ENCODE measurements at places on chromosomes 5 and 9.

- DNase-seq, result no peak
Measured at GRCh38 chr9:134662143-134662876, 20.7 kb downstream of the COL5A1 start.

DNA sequence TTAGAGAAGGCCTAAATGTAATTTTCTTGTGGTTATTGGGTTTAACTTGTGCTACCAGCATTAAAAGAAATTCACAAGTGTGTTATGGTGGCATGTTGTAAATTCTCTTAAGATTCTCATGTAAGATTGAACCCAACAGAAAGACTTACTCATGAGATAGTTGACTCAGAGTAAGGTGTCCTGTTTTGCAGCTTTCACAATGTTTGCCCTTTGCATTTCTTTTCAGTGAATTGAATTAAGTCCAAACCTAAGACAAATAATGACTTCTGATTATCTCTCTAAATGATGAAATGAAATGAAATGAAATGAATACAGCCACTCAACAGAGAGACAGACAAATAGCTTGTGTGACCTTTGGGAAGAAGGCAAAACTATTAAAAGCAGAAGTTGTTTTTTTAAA, 1696.9 kb upstream of the WWC1 start:
- no peak for DNase-seq

DNA sequence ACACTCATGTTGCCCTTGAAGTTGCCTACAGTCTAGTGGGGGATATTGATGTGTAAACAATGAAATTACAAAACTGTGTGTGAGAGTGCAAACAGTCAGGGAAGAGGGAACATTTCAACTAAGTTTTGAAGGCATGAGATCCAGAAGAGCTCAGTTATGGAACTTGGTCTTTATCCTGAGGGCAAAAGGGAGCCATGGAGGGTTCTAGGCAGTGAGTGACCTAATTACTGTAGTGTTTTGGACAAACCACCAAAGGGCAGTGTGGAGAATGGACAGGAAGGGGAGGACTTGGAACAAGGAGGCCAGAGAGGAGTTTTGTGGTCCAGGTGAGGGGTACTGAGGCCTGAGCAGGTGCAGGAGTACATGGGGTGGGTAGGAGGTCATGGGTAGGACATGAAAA, 143.7 kb upstream of the SMIM23 start:
- DNase-seq, result no peak

DNA sequence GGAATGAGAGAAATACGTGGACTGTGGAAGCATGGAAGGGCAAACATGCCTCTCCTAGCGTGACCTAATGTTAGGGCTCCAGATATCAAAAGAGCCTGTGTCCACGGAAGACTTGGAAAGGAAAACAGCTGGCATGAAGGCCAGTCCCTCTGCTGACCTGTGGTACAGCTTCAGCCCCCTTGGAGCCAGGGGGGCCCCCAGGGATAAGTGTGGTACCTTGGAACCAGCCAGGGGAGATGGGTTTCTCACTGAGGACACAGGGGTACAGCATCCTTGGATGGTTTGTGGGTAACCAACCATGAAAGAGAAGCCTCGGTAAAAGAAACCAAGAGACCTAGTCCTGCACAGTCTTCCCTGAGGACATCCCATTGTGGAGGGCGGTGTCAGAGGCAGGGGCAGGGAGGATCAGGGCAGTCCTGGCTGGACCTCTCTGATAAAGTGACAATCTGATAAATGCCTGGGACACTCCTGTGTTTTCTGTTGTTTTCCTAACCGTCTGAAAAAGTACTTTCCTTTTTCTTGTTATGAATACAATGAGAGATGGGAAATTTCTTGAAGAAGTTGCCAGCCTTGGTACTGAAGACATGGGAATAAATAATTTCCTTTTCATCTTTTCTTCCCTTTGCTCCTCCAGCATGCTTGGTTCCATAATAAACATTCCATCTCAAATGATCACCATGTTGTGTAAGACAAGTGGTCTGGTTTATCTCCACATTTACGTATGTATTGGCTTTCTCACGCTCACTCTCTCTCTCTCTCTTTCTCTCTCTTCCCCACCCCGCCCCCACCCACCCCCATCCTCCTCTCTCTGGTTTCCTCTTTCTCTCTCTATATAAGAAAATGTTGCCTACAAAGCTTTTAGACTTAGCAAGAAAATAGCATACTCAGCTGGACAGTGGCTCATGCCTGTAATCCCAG, 102.1 kb downstream of the SUSD1 start:
- DNase-seq, result no peak

- no peak for DNase-seq
Measured at GRCh38 chr5:87278590-87279100, 11.0 kb downstream of the RASA1 start.

DNA sequence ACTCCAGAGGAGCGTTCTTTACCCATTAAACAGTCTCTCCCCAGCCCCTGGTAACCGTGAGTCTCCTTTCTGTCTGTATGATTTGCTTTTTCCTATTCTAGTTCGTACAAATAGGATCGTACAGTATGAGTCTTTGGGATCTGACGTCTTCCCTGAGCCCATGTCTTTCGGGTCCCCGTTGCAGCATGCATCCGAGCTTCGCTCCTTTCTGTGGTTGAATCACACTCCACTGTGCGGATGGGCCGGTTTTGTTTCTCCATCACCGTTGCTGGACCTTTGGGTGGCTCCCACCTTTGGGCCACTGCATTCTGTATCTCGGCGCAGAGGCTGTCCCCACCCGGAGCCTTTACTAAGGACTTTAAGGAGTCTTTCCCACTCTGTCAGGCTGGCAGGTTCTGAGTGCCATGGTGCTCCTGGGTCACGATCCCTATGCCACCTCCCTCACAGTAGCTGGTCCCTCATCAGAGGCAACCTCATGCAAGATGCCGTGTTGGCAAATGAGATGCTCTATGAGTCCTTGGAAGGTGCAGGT, 145.7 kb upstream of the COL5A1 start:
- DNase-seq, result no peak

GRCh38 chr5:139524940-139525585, 36.1 kb upstream of the UBE2D2 start:
- DNase-seq, result no peak

GRCh38 chr5:133456933-133457402, 155.4 kb downstream of the FSTL4 start:
- DNase-seq, result no peak

DNA sequence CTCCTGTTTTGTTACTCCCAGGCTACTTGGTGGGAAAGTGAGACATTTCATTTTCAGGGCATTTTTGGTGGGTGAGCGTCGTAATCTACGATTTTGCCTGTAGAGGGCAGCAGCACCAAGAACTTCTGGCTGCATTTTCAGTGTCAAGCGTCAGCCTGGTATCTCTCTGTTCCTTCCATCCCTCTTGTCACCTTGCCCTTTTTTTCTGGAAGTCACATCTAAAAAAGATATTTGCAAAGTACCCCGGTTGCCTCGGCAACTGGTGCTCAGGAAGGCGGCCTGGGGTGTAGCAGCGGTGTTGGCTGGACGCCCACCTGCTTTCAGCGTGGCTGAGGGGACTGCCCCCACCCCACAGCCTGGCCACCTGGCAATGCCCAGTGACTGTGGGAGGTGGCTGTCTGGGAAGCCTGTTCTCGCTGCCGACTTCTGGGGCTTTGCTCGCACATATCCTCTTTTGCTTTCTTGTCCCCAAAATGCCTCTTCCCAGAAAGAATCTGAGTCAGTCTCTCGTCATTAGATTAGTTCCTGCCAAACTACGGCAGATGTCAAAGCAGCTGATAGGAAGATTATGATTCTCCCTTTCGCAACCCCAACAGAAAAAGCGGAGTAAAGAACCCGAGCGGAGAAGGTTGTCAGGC, 84.5 kb downstream of the ACER2 start:
- no peak for DNase-seq

DNA sequence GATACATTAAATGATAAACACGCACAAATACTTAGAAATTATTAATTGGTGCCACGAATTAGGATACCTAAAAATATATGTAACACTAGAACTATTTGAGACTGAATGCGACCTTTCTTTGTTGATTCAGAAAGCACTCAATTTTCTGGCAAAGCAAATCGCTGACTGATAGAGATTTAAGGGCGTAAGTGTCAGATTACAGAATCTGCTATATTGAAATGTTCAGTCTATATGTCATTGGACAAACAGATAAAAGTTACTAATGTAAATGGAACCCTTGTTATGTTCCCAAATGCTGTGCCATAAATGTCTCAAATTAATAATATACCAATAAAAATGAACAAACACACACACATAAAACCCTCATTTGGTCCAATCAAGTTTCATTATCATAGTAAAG, 137.9 kb downstream of the MPDZ start:
- no peak for DNase-seq

DNA sequence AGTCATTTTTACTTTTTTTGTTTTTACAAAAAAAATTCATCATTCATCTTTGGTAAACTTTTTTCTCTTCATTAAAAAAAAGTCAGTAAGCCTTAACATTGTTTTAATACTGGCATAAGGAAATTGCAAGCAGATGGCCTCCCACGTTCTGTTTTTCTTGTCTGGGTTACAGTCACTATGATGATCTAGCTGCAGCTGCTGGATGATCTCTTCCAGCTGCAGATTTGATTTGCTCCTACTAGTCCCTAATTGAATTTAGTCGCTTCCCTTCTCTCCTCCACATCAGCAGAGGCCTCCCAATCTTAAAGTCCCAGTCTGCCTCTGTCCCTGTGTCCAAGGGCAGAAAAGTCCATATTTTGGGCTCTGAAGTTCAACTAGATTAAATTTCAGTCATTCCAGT, 106.8 kb upstream of the PTGER4 start:
- no peak for DNase-seq

GRCh38 chr5:135486131-135487036, 34.2 kb upstream of the TIFAB start:
- DNase-seq, result no peak

- DNase-seq, result no peak
Measured at GRCh38 chr9:27280860-27281259, 16.1 kb downstream of the EQTN start.

DNA sequence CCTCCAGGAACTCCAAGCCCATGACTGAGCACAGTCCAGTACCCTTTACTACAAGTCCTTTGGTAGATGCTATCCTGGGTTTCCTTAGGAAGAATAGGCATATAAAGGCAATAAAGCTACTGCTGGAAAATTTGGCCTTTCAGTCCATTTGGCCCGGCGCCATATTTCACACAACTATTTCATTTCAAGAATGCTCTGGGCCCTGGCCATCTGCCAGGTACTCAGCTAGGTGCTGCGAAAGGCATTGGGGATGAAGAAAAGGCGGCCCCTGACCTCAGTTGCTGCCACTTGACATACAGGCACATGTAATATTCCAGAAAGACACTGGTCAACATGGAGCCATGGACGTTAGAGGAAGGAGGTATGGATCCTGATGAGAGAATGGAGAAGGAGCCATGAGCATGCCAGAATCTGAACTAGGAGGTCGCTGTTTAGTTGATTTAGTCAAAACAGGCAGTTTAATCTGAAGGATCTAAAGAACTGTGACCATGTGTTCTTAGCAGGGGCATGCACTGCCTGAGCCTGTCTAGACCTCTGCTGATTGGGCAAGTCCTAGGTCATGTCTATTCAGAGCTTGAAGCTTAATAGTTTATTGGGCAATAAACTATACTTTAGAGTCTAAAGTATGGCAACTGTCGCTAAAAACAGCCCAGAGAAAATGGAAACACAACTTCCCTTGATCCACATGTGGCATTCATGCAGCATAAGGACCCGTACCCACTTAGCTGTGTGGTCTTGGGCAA, 149.3 kb downstream of the MELK start:
- DNase-seq, result peak; percentile 19

GRCh38 chr5:98397081-98397480, 376.4 kb upstream of the RGMB start:
- no peak for DNase-seq

- no peak for DNase-seq
Measured at GRCh38 chr5:154076240-154076922, 37.6 kb downstream of the MFAP3 start.

DNA sequence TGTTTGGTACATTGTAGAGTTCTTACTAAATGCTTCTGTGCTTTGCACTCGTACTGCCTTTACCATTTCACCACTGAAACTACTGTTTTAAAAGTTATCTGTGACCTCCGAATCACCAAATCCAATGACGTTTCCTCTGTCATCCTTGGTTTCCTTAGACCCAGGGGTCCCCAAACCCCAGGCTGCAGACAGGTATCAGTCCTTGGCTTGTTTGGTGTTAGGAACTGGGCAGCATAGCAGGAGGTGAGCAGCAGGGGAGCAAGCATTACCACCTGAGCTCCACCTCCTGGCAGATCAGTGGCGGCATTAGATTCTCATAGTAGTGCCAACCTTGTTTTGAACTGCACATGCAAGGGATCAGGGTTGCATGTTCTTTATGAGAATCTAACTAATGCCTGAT, 26.8 kb upstream of the APC start:
- no peak for DNase-seq

DNA sequence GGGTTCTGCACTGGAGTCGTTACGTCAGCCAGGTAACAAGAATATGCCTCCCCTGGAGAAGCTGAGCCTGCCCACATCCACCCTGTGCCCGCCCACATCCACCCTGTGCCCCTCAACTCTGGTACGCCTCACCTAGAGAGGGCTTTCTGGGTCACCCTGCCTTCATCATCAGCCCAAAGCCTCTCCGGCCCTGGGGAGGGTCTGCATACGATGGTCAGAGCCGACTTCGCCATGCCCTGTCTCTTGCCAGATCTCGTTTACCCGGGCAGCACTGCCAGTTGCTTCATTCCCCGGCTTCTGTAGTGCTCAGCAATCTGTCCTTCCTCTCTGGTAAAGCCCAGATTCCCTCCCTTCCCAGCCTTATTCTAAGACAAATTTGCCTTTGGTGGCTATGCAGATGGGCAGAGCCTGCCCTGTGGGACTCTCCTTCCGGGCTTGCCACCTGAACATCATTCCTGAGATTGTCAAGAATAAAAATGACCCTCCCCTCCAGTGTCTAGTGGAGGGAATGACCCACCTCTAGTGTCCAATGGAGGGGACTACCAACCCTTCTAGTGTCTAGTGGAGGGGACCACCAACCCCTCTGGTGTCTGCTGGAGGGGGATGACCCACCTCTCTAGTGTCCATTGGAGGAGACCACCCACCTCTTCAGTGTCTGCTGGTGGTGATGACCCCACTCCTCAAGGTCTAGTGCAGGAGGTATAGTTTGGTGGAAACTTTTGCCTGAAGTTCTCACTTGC, 3.4 kb downstream of the PLEKHG4B start:
- DNase-seq, result no peak

DNA sequence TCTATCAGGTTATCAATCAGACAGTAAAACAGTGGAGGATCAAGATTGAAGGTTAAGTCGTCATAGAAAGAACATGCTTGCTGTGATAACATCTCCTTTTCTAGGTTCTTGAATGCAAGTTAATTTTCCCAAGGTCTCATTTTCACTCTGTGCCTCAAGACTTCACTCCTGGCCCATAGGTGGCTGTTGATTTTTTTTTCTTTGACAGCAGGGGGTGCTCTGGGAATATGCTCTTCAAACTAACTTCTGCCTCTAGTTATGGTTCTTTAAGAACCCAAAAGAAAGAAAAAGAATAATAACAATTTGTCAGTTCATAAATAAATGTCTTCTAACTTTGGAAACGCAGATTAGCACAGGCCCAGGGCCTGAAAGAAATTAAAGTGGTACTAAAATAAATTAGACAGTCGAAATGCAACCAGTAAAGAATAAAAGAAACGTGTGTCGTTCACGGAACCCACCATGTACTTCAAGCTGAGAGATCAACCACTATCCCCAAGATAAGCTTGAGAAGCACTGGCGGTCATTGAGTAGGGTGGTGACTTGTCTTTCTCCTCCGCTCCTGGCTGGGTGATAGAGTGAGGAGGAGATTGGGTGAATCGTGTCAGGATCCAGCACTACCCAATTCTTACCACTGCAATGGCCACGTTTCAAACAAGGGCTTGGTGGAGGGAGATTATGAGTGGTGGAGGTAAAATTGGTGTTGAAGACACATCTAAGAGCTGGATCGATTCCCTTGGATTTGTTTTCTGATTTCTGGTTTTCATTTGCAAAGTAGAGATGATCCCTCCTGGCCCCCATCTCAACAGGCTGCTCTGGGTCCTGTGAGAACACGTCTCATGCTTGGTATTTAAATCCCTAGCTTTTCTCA, 93.4 kb upstream of the IRX4 start:
- no peak for DNase-seq

Measured in HS-27A (cell line).